ENCODE measurements at places on chromosomes 6 and 20.
A peak's percentile ranks its signal among the peaks of the same experiment; 100 is the strongest.

DNA sequence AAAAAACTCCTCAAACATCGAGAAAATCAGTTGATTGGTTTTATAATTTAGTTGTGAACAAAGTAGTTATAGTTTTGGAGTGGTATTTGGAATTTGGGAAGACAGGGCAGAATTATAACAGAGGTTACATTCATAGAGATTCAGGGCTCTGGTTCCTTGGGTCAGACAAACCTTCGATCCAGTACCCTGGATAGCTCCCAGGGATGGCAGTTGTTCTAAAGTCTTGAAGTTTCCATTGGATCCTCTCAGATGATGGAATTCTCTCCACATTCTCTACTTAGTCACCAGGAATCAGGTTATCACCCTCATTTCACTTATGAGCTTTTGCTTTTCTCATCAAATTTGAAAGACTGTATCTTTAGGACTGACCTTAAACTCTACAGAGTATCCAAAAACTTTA lies 285.1 kb downstream of the CENPW start:
- DNase-seq = no peak

DNA sequence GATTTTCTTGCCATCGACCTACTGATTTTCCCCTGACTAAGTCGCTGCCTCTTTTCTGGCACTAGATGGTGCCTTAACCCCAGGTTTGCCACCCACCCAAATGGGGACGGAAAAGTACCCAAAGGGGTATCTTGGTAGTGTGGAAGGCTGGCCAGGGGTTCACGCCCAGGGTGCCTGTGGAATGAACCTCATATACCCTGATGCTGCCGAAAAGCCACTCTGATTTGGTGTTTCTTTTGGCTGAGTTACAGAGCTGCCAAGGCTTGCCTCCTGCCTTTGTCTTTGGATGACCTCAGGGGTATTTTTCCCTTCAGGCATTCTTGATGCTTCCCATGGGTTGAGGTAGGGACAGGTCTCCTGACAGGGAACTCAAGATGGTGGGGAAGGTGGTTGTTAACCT lies 78.1 kb downstream of the MAP3K7 start:
- DNase-seq = no peak

DNA sequence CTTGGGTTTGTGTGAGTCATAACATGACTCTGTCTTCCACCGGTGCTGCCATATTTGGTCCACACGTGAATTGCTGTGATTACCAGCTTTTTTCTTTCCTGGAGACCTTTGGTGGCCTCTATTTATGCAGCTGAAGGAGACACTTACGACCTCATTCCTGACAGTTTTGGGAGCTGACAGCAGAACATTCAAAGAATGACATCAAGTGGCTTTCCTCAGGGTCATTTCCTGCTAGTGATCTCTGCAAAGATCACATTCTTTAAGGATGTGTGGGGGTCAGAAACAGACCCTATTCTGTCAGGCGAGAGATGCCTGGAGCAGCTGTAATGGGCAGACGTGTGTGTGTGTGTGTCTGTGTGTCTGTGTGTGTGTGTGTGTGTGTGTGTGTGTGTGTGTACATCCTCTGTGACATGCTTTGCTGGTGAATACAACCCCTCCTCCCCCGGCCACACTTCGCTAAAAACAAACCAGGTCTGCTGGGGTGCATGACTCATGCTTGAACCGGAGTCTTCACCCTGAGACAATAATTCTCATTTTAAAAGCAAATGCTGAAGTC lies 115.6 kb downstream of the TMEM170B start:
- DNase-seq = peak; percentile 39

DNA sequence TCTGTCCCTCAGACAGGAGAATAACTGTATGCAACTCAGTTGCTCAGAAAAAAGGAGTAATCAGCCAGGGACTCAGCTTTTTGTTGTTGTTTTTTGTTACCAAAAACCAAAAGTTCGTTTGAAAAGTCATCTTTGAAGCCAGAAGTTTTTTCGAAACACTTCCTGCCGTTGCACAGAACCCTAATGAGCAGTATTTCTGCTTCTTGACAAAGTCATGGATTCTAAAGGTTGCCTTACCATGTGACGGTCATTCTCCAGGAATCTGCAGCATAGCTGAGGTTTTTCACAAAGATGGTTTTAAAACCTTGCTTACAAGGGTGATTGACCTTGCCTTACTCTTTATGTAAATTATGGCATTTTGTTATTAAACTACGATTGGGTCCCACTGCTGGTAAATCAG lies 1.9 kb downstream of the RAB32 start:
- DNase-seq = no peak

DNA sequence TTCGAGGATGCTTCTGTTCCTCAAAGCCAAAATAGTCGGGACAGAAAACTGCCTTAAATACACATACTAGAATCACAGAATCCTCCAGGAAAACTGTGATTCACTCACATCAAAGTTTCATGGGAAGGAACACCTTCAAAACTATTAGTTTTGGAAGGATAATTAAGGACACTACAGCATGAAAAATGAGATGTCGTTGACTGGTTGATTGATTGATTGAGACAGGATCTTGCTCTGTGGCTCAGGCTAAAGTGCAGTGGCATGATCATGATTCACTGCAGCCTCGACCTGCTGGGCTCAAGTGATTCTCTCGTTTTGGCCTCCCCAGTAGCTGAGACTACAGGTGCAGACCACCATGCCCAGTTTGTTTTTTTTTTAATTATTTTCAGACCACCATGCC lies 25.7 kb upstream of the MAP3K4 start:
- no peak for DNase-seq

DNA sequence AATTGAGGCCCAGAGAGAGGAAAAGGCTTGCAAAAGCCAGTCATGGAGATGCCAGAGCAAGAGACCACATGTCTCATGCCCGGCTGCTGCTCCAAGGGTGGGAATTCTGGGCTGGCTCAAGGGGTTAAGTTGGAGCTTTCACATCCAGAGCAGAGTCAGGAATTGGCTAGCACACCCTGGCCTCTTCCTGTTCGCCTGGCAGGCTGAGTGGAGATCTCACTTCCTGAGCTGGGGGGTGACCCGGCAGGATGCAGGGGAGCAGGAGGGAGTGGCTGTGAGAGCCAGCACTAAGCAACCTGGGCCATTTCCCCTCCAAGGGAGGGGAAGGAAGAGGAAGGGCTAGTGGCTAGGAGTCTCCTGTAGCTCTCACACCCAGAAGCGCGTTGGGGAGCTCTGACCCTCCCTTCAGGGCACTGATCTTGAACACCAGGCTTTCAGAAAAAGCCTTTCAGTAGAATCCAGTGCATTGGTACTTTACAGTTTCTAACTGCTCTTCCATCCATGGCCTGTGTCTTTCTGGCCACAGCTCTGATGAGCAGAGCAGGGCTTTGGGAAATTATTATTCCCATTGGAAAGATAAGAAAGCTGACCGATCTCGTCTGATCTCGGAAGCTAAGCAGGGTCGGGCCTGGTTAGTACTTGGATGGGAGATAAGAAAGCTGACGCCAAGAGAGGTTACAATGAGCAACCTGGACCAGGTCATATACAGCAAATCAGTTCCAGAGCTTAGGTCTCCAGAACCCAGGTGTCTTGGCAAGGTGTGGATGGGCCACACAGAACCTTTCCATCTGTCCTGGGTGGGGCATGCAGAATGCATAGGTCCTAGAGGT lies 2.2 kb upstream of the CCM2L start:
- no peak for DNase-seq

GRCh38 chr20:23278172-23278571 lies 72.4 kb upstream of the NXT1 start:
- DNase-seq = no peak

DNA sequence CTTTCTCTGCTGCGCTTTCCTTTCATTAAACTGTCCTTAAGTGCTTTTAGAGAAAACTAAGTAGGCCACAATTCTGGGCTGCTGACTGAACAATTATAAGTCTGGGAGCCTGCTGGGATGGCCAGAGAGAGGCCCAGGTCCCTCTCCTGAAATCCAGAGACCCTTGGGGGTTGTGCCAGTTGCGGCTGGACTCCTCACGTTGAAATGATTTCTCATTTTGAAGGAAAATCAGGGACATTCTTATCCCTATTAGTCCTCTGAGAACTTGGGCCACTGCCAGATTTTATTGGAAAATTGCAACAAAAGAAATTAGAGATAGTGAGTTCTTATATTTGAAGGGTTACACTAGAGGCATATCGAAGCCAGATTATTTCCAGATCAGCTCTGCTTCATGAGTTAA lies 145.1 kb downstream of the CLIC5 start:
- no peak for DNase-seq
